ENCODE measurements at places on chromosomes 6 and 20.

DNA sequence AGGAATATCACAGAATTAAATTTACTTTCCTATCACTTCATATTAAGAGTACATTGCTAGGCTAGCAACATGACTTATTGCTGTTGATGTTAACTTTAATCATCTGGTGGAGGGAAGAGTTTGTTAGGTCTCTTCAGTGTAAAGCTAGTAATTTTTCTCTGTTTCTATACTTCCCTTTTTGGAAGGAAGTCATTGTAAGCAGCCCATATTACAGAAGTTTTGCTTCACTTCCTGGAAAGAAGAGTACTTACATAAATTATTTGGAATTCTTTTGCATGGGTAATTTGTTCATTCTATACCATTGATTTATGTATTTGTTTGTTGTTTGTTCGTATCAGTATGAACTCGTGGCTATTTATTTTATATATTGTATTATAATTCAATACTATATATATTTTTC, 405.2 kb downstream of the RFPL4B start:
- no peaks in the 10 kb centered on the region for H3K27me3 ChIP-seq
- H3K4me1 ChIP-seq: no peaks in the 10 kb centered on the region
- no peaks in the 10 kb centered on the region for H3K36me3 ChIP-seq
- DNase-seq: no peak
- H3K27ac ChIP-seq: no peak overlapping the region

DNA sequence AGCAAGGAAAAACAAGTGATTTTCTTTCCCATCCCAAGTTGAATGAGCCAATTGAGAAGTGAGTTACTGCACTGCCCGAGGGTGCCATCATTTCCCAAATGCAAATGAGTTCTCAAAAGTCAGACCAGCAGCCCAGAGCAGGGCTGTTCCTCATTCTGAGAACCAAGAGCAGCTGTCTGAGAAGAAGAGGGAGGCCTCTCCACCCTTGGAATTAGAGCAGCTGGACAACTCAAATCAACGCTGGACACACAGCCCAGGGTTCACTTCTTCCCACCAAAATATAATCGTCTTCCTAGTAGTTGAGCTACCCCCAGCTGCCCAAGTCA, 4.6 kb upstream of the PREX1 start:
- peaks cover 14% of the 10 kb centered on the region for H3K4me1 ChIP-seq
- H3K36me3 ChIP-seq: peaks cover 3% of the 10 kb centered on the region
- DNase-seq: no peak
- H3K4me3 ChIP-seq: no peak overlapping the region
- H3K27ac ChIP-seq: no peak overlapping the region

DNA sequence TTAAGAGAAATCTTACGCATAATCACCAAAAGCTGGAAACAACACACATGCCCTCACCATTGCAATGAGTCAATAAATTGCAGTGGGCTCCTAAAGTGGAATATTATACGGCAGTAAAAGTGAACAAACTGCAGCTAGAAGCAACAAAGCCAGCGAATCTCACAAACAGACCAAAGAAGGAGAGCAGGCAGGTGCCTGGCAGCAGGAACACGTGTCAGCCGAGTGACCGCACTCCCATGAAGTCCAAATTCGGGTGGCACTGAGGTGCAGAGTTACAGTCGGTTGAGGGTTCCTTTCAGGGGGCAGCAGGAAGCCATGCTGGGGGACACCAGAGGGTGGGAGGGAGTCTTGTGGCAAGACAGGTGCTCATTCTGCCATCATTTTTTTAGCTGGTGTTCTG, 313.1 kb downstream of the TAF4 start:
- DNase-seq: no peak
- H3K27me3 ChIP-seq: peaks cover 9% of the 10 kb centered on the region
- no peak overlapping the region for H3K4me3 ChIP-seq

DNA sequence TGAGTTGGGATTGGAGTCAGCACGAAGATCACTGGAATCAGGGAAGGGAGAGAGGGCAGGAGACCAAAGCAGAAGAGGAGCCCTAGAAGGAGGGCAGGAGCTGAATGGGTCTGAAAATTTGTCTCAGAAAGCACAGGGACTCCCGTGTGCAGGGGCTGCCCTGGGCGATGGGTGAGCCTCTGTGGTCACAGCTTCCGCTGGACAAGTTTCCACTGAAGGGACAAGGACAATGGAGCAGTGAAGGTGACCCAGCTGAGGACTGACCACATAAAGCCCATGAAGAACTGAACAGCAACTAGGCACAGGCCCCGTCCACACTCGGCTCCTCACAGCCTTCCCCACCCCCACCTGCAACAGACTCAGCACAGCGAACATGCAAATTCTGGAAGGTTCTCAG, 3.5 kb downstream of the HLA-C start:
- no peak for DNase-seq
- H3K27ac ChIP-seq: peak overlapping the region; percentile 39
- H3K4me3 ChIP-seq: peak overlapping the region; percentile 98
- peaks cover 12% of the 10 kb centered on the region for H3K36me3 ChIP-seq
